ENCODE measurements at places on chromosomes 5 and 9.
A peak's percentile ranks its signal among the peaks of the same experiment; 100 is the strongest.

DNA sequence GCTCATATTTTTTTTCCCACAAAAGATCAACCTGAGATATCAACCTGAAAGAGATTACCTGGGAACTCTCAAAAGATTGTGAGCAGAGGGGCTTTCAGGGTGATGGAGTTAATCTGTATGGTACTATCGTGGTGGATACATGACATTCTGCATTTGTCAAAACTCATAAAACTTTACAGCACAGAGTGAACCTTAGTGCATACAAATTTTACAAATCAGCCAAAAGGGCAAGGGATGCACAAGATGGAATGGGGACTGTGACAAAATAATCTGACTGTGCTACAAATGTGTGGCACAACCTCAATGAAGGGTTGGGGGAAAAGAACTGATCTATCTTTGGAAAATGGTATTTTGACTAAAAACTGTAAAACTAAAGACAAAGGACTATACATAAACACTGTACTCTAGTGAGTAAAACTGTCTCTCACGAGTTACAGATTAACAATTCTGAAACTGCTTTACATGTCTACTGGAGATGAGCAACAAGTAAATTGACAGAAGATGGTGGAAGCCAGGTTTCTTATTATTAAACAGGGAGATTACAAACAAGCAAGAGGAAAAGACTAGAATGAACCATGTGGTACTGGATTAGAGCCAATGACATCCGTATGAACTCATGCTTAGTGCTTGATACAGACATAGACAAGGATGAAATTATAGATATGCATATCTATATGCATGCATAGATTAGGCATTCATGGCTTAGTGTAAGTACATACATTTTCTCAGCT is 24.8 kb upstream of the RLN1 start:
- DNase-seq, result no peak

GRCh38 chr9:105216440-105217178 is 27.8 kb upstream of the SLC44A1 start:
- no peak for DNase-seq

DNA sequence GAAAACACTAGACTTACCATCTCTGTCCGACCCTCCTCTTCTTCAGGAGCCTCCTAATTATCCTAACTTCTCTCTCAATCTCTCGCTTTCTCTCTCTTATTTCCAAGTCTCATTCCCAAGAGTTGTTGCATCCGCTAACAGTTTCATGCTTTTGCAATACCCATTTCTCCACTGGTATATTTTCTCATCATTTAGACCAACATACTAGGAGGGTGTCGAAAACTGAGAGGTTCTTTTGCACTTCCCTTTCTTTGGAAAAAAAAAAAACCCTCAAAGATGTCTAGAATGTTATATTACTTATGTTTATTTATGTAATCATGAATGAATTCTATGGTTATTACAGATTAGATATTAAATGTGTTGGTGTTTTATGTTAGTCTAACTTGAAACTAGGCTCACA is 35.9 kb downstream of the SPZ1 start:
- no peak for DNase-seq

GRCh38 chr5:178545941-178546674 is 44.1 kb downstream of the COL23A1 start:
- DNase-seq, result no peak

- DNase-seq, result peak; percentile 43
Observed at GRCh38 chr5:132829742-132830435, 558 bp downstream of the SHROOM1 start.

- DNase-seq, result no peak
Observed at GRCh38 chr5:88090506-88090905, 178.1 kb downstream of the TMEM161B start.

DNA sequence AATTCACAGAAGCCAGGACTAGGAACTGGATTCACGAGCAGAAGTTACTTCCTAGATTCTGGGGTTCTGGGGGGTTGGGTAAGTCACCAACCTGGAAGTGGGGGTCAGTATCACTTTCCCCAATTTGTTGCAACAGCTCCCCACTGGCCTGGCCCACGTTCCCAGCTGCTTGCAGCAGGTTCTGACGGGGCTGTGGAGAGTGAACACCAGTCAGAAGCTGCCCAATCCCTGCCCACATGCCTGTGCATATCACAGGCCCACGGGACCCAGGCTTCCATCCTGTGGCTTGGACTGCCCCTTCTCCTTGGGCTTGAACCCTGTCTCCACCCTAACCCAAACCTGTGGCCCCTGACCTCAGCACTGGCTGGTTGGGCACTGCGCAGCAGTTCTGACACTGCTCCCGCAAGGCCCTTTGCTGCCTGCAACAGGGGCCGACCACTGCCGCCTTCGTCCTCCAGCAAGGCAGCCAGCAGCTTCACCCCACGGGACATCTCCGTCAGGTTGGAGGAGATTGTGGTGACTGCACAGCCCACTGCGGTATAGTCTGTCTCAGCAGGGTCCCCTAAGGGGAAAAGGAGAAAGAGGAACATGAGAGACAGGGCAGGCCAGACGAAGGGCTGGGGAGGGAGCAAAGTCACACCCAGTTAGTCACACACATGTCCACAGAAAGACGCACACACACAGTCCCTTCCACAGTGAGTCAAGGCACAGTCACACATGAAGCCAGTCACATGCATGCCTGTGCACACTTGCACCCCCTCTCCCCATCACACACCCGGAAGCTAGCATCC is 13.1 kb downstream of the TLN1 start:
- DNase-seq, result no peak

DNA sequence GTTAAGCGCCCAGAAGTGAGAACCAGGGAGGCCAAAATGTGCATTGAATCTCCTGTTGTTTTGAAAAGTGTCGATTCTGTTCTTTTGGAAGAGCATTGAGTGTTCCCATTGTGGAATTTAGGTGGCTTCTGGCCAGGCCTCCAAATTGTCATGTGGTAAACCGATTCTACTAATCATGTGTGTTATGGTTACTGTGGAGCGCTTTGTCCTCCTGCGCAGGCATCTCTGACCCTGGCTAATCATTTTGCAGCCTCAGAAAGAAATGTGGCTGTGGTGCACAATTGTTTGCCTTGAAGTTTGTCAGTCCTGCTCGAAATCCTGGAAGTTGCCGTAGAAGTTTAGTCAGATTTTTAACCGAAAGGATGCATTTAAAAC is 121.3 kb downstream of the RASGRF2 start:
- DNase-seq, result no peak

Data from T1000 (cell line).